ENCODE measurements at places on chromosomes 7 and 10.
A peak's percentile ranks its signal among the peaks of the same experiment; 100 is the strongest.

DNA sequence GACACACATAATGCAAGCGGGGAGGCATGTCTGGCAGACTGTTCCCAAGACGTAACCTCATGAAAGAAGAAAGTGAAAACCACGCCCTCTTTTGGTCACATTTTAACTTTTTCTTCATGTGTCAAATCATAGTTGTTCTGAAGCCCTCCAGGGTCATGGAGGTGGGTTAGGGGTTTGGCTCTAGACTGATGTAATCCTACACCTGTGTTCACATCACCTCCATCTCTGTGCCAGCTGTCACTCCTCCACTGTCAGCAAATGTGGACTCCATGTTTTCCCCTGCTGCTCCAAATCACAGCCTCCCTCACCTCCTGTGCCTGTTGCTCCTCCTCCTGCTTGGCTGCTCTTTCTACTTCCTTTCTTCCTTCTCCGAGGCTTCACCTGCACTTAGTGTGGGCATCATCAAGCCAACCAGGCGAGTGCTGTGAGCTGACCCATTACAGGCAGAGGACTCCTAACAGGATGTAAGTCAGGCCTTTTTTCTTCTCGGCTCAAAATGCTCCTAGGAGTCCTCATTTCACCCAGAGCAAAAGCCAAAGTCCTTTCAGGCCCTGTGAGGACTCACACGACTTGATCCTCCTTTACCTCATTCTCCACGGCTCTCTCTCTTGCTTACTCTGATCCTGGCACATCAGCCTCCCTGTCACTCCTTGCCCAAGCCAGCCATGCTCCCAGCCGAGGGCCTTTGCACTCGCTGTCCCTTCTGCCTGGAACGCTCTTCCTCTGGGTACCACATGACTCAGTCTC lies 66.4 kb upstream of the IFRD1 start:
- DNase-seq, result peak; percentile 3

DNA sequence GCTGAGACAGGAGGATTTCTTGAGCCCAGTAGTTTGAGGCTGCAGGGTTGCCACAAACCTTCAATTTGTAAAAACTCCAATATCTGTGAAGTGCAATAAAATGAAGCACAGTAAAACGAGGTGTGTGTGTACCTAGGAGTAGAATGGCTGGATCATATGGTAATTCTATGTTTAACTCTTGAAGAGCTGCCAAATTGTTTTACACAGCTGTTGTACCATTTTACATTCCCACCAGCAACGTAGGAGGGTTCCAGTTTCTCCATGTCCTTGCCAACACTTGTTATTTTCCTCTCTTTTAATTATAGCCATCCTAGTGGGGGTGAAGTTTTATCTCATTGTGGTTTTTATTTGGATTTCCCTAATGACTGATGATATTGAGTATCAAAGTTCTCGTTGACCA lies 16.2 kb downstream of the PLEKHA1 start:
- DNase-seq, result no peak

DNA sequence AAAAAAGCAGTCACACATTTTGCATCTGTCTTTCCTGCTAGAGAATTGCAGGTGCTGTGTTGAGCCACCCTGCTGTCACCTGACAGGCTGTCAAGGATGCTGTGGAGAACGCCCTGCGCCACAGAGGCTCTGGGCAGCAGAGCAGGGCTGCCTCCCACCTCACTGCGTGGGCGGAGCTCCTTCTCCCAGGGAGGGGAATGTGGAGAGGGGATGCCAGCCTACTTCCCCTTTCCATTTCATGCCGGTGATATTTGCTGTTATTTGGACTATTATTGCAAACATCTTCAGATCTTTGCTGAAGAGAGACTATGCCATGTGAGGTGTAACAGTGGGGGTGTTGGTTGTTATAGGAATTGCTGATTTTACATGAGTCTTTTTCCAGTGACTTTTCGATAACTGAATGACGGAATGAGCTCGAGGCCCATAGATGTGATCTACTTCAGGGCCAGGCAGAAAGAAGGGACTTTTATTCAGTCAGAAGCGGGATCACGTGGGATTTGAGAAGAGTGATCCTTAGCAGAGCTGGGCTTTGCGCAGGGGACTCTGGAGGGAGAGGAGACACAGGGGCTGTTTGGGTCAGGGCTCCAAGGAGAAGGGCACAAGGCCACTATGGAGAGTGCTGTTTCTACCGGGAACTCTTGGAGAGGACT lies 13.6 kb upstream of the PRKAG2 start:
- DNase-seq, result peak; percentile 79

GRCh38 chr10:3780021-3780770 lies 4.8 kb downstream of the KLF6 start:
- no peak for DNase-seq

DNA sequence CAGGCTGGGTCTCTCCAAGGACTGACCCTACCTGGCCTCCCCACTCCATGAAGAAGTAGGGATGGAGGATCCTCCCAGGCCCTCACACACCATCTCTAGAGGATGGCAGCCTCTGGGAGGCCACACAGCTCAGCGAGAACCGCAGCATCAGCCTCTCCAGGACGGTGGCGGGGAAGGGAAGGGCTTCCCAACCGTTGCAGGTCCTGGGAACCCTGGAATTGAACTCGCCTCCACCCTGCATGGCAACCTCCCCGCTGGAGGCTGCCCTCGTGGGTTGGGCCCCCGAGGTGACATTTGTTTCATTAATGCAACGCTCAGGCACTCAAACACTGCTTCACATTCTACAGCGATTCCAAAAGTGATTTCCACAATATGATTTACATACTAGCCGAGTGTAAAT lies 58.5 kb downstream of the EBF3 start:
- DNase-seq, result no peak

DNA sequence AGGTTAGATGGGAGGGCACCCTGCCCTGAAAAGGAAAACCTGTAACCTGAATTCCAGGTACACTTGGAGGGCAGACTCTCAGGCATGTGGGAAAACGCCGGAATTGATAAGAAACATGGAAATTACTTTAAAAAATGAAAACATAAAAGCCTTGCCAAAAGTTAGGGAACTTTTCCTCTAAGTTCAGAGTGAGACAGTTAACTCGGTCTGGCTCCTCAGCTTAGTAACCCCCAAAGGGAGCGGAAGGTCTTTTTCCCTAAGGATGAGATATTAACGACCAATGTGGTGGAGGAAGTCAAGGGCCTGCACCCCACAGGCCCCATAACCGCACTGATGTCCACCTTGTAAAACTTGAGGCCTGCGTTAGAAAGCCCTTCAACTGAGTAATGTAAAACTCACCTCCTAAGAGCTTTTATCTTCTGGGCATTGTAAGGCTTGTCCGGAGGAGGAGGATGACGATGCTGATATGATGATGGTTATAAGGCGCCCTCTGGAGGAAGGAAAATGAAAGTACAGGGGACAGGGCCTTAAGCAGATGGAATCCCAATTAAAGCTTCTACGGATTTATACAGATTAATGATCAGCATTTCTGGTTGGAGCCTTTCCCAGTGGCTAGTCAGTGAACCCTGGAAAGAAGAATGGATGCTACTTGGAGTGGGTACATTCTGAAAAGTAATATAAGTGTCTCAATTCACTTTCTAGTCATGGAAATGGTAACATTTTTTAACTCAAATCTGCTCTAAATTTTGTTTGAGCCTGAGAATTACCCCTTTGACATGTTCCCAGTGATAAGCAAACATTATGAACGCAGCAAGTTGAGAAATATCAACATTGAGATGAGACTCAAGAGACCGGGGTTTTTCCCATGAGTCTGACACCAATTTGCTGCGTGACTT lies 694 bp downstream of the COL1A2 start:
- no peak for DNase-seq

- DNase-seq, result no peak
Measured at GRCh38 chr7:158746957-158747356, 42.4 kb upstream of the NCAPG2 start.

GRCh38 chr10:7233259-7233991 lies 177.4 kb downstream of the SFMBT2 start:
- DNase-seq, result no peak

- no peak for DNase-seq
Measured at GRCh38 chr10:77582710-77583115, 54.9 kb downstream of the KCNMA1 start.

DNA sequence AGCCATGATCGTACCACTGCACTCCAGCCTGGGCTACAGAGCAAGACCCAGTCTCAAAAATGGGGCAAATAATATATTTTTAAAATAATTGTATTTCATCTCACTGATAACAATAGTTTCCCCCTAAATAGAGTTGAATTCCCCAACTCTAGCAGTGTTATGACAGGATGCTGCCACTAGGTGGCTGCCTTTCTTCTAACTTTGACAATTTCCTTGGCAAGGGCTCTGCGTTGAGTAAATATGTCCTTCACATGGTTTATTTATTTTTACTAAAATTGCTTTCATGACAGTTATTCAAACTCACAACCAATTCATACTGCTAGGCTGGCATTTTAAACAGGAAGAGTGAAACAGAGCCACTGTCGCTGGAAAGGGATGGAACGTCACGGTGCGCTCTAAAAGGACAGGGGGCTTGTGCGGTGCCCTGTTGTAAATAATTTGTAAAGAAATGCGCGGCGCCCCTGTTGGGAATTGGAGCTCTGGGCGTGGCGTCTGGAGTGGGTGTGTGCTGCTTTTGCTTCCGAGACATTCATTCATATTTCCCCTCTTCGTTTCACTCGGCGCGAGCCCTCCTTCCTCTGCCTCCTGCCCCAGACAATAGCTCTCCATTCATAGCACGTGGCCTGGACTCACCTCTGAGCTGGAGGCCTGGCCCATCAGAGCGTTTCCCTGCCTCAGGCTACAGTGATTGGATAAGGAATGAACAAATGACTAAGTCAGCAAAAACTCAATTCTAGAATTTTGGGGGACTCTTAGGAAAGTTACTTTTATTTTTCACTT lies 20.5 kb upstream of the PITRM1 start:
- DNase-seq, result no peak

- DNase-seq, result no peak
Measured at GRCh38 chr7:104927055-104927454, 87.0 kb upstream of the KMT2E start.

GRCh38 chr7:36283181-36283580 lies 106.5 kb upstream of the ANLN start:
- no peak for DNase-seq

GRCh38 chr10:110414548-110415309 lies 83.0 kb upstream of the DUSP5 start:
- no peak for DNase-seq

DNA sequence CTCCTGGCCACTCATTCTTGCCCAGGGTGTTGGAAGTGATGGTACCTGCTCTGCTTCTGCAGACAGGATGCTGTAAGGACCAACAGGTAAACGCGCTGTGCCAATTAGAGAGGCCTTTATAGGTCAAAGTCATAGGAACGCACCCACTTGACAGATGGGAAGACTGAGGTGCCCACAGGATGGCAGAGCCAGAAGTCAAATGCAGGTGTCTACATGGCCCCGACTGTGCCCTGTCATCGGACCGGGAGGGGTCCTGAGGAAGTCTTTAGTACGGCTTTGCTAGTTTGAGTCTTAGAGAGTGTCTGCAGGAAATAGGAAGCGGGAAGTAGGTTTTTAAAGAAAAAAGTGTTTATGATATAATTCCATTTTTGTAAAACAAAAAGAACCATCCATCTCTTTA lies 57.3 kb downstream of the HK1 start:
- DNase-seq, result no peak

DNA sequence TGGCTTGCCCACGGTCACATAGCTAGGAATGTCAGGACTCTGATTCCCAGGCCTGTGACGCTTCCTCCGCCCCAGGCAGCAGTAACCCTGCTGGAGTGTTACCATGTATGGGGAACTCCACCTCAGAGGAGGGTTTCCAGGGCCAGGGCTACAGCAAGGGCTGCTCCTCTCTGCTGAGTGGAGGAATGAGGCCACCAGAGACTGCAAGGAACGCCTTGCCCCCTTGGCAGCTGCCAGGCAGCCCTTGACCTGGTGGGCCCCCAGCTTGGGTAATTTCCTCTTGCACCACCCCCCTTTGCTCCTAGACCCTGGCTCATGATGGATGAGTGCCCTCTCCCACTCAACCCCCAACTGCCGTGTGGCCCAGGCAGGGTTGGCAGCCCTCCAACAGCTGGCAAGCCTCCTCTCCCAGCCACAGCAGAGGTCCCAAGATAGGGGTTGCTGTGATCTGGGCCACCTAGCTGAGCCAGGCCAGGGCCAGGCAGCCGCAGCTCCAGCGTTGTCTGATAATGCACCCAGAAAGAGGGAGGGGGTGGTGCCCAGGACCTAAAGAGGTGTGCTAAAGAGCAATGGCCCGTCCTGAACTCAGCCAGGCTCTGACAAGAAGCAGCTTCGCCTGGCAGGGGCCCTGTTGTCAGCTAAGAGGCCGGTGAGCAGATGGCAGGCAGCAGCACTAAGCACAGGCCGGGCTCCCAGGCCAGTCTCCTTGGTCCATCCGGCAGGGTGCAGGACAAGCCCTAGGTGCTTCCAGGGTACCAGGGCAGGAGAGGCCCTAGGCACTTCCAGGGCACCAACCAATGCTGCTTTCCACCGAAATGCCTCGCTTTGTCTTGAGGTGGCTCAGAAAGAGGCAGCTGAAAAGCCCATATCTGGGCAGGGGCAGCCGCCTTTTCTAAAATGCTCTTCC lies 35.4 kb downstream of the DRGX start:
- DNase-seq, result no peak

GRCh38 chr7:41977151-41977651 lies 259.8 kb downstream of the GLI3 start:
- DNase-seq, result no peak

GRCh38 chr7:158283016-158283974 lies 304.3 kb downstream of the PTPRN2 start:
- DNase-seq, result no peak

GRCh38 chr7:156558198-156558597 lies 82.4 kb upstream of the RNF32 start:
- DNase-seq, result no peak

GRCh38 chr10:68559251-68559650 lies 886 bp upstream of the TET1 start:
- no peak for DNase-seq

DNA sequence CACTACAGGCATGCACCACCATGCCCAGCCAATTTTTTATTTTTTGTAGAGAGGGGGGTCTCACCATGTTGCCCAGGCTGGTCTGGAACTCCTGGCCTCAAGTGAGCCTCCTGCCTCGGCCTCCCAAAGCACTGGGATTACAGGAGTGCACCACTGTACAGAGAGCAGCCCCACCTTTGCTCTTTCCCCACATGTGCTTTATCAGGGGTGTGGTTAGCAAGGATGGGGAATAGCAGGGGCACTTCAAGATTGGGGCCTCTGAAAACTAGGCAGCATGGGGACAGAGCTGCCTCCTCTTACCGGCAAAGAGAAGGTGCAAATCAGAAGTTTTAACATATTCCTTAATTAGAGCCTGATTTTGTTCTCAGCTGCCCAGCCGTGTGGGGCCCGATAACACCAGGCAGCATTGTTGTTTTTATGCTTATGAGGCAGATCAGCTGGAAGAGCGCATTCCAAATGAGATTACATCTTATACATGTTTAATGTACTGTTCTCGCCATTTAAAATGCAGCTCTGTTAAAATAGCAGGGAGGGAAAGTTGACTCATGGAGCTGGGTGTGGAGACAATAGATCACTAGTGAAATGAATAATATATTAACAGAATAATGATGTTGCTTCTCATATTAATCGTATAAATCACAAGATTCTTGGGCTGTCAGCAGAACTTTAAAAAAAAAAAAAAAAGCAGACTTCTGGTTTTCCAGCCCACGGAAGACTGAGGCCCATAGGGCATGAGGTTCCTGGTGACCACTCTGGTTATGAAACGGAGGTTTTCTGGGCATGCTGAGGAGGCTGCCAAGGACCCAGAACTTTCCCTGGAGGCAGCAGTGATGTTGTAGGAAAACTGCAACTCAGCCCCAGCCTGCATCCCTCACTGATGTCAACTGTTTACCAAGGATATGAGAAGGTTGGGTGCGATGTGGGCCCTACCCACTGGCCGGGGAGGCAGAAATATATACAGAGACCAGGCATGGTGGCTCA lies 62.5 kb downstream of the TMEM130 start:
- DNase-seq, result no peak

- DNase-seq, result no peak
Measured at GRCh38 chr10:94198324-94198723, 164.4 kb downstream of the NOC3L start.

Data from NCI-H187 (cell line).